ENCODE measurements at places on chromosomes 16 and 17. TPM values are rescaled to one million over a fixed set of nuclear protein-coding genes. Genes with fewer than 3 reads are reported as not detected.

- H3K4me1 ChIP-seq, result no peaks in the 10 kb centered on the region
- H3K27ac ChIP-seq, result no peak overlapping the region
- no peak for DNase-seq
- H3K27me3 ChIP-seq, result no peaks in the 10 kb centered on the region
- no peaks in the 10 kb centered on the region for H3K36me3 ChIP-seq
Observed at GRCh38 chr17:32805029-32805976, 71.6 kb downstream of the MYO1D start.

GRCh38 chr17:80969030-80969673 lies 22.5 kb upstream of the CHMP6 start:
- no peak for DNase-seq
- peak overlapping the region; percentile 66 for H3K27ac ChIP-seq
- H3K4me3 ChIP-seq, result no peak overlapping the region
- no peaks in the 10 kb centered on the region for H3K27me3 ChIP-seq
- H3K4me1 ChIP-seq, result peaks cover 36% of the 10 kb centered on the region
- H3K36me3 ChIP-seq, result no peaks in the 10 kb centered on the region

GRCh38 chr17:39643271-39643670 lies 6.3 kb downstream of the STARD3 start:
- DNase-seq, result no peak
- peaks cover 19% of the 10 kb centered on the region for H3K4me1 ChIP-seq
- no peak overlapping the region for H3K27ac ChIP-seq

GRCh38 chr17:46950342-46950996 lies 27.5 kb downstream of the GOSR2 start:
- H3K27ac ChIP-seq, result no peak overlapping the region
- no peak for DNase-seq
- no peaks in the 10 kb centered on the region for H3K36me3 ChIP-seq
- H3K27me3 ChIP-seq, result peaks cover 3% of the 10 kb centered on the region

GRCh38 chr16:88754109-88754911 lies 30.7 kb downstream of the PIEZO1 start:
- no peaks in the 10 kb centered on the region for H3K27me3 ChIP-seq
- no peaks in the 10 kb centered on the region for H3K4me1 ChIP-seq
- H3K36me3 ChIP-seq, result peaks cover 6% of the 10 kb centered on the region
- peak overlapping the region; percentile 100 for H3K27ac ChIP-seq
- no peak for DNase-seq

TP53TG3C gene
- polyA plus RNA-seq, result not detected
